ENCODE measurements at places on chromosomes 5 and 9.

DNA sequence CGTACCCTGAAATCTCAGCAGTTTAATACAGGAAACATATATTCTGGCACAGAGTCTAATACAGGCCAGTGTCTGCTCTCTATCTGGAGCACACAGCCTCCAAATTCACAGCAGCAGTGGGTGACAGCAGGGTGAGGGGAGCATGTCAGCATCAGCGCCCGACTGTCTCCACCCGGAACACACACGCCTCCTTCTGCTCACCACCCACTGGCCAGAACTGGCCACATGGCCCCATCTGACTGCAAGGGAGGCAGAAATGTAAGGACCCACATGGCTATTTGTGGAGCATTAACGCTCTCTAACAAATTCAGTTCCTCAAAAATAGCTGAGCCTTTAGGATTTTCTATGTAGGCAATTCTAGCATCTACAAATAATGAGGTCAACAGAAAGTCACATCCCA is 24.6 kb downstream of the UBE2QL1 start:
- DNase-seq: no peak

DNA sequence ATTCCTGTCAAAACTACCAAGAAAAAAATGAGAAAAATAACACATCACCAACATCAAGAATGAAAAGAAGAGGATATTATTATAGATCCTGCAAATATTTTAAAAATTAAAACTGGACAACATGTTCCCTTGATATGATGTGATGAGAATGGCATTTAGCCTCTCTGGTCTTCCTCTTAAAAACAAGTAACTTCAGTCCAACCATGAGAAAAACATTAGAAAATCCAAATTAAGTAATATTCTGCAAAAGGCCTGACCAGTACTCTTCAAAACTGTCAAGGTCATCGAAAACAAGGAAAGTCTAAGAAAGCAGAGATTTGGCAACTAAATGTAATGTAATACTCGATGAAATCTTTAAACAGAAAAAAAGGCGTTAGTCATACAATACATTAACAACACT is 167.1 kb upstream of the SNX2 start:
- no peak for DNase-seq

DNA sequence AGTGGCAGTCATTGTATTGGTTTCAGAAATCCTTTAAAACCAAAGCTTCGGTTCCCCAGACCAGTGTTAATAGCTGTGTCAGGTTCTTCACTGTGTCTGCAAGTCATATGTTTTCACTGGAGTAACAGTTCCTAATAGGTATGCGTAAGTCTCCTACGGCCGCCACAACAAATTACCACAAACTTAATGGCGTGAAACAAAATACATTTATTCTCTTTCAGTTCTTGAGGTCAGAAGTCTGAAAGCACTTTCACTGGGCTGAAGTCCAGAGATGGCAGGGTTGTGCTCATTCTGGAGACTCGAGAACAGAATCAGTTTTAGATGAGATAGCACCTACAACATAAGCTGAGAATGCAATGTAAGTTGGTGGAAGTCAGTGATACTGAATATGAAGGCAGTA is 556.2 kb downstream of the TLE4 start:
- no peak for DNase-seq

- no peak for DNase-seq
Observed at GRCh38 chr5:7811715-7812114, 39.2 kb downstream of the CFAP90 start.

GRCh38 chr9:7816021-7816420 is 16.4 kb upstream of the DMAC1 start:
- no peak for DNase-seq

- no peak for DNase-seq
Observed at GRCh38 chr5:149224282-149224681, 47.4 kb upstream of the AFAP1L1 start.

- DNase-seq: no peak
Observed at GRCh38 chr5:62198421-62198820, 107.6 kb upstream of the KIF2A start.

GRCh38 chr9:133429641-133430161 is 7.5 kb downstream of the ADAMTS13 start:
- DNase-seq: no peak

DNA sequence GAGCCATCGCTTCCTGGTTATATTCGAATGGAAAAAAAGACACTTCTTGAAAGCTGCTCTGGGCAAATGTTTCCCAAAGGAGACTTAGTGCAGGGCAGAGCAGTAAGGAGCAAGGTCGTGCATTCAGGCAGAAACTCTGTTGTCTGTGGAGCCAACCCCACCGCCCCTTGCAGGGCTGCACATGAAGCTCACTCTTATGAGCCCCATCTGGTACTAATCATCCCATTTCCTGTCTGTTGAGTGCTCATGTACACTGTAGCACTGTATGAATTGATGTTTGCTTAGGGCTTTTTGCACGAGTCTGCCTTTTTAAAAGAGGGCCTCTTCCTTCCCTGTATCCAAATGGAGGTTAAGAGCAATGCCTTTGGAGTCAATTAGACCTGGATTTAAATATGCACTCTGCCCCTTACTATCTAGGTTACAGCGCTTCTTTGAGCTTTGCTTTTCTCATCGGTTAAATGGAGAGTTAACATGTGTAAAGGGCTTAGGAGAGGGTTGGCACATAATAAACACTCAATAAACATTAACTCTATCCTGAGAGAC is 25.4 kb downstream of the HMHB1 start:
- DNase-seq: no peak

- no peak for DNase-seq
Observed at GRCh38 chr9:33619666-33620404, 95.8 kb downstream of the ANKRD18B start.

DNA sequence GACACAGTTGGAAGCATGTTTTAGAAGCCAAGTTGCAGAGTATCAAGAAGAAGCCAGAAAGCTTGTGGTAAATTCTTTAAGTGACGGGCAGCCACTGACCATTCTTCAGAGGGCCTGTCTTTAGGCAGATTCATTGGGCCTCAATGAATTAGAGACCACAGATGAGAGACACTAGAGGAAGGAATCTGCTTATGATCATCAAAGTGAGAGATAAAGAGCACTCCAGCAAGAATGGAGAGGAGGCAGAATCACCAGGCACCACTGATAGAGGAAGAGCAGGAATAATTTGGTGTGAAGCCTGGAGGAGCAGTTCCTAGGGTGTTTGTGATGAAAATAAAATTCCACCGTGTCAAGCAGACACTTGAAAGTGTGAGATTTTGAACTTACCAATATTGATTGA is 365.9 kb upstream of the SLC30A5 start:
- DNase-seq: no peak
